Astrocyte of the spinal cord (primary cell): ENCODE measurements at places on chromosomes 7 and 10.

- DNase-seq = no peak
Observed at GRCh38 chr7:94970085-94970576, 62.7 kb downstream of the PPP1R9A start.

- DNase-seq = no peak
Observed at GRCh38 chr7:90248706-90249105, 3.7 kb downstream of the CFAP69 start.

DNA sequence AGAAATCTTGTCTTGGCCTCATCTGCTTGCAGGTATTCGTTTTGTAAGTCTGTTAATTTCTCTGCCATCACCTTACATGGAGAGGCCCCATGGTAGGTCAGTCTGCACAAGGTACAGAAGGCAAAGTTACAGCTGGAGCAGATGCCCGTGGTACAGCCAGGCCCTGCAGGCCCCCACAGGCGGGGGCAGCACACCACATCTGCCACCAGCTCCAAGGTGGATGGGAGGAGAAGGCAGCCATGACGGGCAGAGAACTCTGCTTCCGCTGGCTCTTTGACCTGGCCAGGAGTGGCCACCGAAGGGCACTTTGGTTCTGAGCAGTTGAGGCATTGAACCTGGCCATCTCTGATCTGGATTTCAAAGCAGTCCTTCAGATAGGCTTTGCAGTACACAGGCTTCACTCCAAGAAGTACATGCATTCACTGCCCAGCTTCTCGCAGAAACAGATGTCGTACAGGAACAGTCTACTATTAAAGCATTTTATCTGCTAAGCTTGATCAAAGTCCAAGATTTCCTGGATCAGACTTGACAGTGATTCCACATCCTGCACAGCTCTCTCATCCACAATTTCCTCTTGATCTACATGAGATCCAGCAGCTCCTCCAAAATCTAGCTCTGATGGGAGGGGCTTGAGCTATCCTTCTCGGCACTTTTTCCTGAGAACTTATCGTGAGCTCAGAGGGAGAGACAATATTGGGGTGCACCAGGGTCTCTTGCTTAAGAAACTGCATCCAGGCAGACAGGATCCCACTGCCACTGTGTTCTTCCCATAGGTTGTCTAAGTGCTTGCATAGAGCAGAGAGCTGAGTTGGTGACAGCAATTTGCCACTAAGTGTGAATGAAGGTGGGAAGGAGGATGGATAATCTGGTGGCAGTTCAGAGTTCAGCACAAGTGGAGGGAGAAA is 120.7 kb downstream of the TRRAP start:
- no peak for DNase-seq

DNA sequence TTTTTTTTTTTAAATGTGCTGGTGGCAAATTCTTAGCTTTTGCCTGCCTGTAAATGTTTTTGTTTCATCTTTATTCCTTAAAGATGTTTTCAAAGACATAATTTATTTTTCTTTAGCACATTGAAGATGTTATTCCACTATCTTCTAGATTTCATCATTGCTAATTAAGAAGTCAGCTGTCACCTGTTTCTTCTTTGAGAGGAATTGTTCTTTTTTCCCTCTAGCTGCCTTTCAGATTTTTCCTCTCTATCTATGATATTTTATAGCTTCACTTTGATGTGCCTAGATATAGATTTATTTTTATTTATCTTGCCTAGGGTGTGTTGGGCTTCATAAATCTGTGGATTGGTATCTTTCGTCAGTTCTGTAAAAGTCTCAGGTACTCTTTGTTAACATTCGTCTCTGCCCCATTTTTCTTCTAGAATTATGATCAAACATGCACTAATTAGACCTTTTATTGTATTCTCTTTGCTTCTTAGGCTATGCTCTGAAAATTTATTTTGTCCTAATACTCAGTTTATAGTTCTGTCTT is 50.0 kb upstream of the GATA3 start:
- DNase-seq = no peak

GRCh38 chr10:88874281-88874680 is 5.8 kb upstream of the STAMBPL1 start:
- no peak for DNase-seq

- DNase-seq = no peak
Observed at GRCh38 chr7:1853431-1853985, 183.4 kb downstream of the ELFN1 start.

GRCh38 chr7:23938937-23939552 is 229.0 kb downstream of the STK31 start:
- peak; percentile 30 for DNase-seq

GRCh38 chr10:131897297-131897899 is 3.4 kb upstream of the PPP2R2D start:
- DNase-seq = no peak

GRCh38 chr7:1124816-1125602 is 35.0 kb downstream of the ZFAND2A start:
- no peak for DNase-seq

DNA sequence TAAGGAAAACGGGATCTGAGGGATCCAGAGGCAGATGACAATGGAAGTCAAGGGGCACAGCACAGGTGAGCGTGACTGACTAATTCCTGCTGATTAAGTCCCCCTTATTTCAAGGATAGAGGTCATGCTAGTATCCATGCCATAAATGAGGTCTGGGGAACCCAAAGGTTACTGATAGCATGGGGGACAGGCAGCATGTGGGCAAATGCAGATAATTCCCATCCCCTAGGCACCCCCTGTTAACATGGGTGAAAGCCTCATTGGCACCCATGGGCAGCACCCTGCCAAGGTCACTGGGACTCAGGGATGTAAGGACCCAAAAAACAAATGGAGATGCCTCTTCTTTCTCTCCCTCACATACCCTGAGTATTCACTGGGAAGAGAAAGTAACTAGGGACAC is 139.7 kb downstream of the WDR11 start:
- DNase-seq = no peak

- DNase-seq = no peak
Observed at GRCh38 chr10:16890691-16891090, 73.5 kb upstream of the RSU1 start.

DNA sequence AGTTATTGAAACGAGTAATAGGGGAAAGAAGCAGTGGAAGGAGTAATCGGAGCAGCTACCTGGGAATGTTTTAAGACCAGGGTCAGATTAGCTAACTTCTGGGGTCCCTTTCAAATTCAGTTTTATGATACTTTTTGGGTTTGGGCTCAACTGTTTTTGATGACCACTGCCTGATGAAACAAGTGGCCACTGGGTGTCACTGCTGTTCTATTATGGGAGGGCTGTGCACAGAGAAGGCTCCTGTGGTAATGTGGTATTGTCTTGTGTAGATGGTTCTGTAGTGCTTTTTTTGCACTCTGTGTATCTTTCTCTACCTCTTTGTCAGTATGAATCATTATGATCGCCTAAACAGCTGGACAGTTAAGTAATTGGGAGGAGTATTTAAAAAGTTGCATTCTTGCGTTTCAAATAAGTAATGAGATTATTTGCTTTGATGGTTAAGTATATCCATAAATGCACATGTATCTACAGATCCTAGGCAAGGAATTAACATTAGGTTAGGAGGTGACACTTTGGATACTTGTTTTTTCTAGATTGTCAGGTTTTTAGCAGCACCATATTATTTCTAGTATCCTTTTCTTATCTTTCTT is 128.4 kb downstream of the ABCA13 start:
- peak; percentile 76 for DNase-seq

DNA sequence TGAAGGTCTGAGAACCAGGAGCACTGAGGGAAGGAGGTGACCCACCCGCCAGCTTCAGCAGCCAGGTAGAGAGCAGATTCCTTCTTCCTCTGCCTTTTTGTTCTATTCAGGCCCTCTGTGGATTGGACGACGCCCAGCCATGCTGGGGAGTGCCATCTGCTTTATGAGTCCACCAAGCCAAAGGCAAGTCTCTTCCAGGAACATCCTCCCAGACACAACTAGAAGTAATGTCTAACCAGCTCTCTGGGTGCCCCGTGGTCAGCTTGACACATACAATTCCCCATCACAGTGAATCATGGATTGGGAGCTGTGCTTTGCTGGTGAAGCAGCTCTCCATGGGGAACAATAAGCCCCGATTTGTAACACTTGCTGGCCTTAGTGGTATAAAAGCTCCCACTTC is 125.2 kb downstream of the CCDC3 start:
- DNase-seq = no peak

- no peak for DNase-seq
Observed at GRCh38 chr10:89189211-89189734, 17.8 kb downstream of the CH25H start.

DNA sequence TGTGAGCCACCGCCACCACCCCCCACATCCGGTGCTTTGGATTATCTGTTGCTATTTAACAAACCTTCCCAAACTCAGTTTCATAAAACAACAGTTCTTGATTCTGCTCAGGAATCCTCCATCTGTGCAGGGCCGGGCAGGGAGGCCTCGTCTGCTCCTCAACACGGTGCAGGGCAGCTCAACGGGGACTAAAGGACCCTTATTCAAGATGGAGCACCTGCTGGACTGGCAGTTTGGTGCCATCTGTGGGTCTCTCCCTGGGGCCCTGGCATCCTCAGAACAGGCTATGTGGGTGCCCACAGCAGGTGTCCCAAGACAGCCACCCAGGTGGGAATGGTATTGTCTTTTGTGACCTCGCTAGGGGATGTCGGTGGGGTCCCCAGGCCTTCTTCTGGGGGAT is 31.0 kb upstream of the ELFN1 start:
- no peak for DNase-seq

DNA sequence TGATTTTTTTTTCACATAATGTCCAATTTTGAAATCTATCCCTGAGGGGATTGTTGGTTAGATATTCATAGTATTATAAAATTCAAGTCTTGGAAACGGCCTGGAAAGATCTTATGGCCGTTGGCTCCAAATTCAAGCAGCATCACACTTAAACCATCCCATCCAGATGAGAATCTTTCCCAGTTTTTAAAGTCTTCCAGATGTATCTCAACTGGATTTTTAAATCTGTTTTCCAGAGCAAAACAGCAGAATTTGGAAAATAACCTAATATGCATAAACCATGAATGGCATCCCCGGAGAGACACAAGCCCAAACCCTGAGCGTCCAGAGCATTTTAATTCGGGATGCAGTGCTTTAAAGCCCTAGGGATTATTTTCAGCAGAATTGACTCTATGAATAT is 208.2 kb upstream of the PRKCQ start:
- DNase-seq = no peak
